ENCODE measurements at places on chromosomes 7 and 10.
A peak's percentile ranks its signal among the peaks of the same experiment; 100 is the strongest.

DNA sequence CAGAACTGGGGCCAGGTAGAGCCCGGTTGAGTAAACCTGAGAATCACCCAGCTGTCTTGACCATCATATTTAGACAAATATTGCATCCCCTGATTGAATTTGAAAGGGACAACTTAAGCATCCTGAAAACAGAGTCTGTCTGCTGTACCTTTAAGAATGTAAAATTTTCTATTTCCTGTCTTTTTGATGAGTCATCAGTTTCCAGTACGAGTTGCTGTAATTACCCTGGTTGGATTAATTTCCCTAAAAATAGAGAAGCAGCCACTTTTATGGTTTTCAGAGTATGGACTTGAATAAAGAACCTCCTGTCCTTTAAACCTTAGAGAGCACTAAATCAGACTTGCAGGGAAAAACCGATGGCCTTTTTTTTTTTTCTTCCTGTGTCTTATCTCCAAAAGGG lies 164.6 kb upstream of the SH2B2 start:
- no peak for DNase-seq

- DNase-seq = no peak
Measured at GRCh38 chr10:106619346-106619745, 545.2 kb downstream of the SORCS1 start.

GRCh38 chr10:75548356-75548755 lies 116.9 kb downstream of the LRMDA start:
- DNase-seq = no peak

DNA sequence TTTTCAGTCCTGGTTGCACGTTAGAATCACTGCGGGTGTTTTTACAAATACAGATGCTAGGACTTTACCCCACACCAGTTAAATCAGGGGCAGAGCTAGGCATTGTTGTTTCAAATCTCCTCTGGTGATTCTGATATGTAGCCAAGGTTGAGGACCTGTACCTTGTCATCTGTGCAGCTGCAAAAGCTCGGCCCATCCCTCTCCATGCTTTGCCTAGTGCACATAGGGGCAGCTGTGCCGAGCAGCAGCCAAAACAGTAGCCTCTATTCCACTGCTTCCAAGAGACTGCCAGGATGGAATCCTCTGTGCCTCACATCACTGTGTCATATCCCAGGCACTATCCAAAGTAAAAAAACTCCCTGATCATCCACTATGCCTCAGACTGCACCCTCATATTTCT lies 181.3 kb downstream of the CDK14 start:
- no peak for DNase-seq

- DNase-seq = no peak
Measured at GRCh38 chr10:96651998-96652431, 65.2 kb upstream of the TM9SF3 start.

DNA sequence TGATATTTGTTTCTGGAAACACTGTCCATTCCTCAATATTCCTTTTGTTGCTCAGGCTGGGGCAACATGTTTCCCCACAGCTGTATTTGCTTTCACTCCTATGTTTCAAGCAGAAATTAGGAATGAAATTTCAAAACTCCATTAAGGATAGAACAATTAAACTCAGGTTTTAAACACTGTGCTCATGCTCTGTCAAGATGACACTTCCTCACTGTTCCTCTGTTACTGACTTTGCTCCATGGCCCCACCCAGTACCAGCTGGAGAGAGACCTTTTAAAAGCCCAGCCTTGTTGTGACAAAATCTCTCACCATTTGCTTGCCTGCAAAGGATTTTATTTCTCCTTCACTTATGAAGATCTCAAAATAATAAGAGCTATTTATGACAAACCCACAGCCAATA lies 197.4 kb downstream of the ELMO1 start:
- DNase-seq = no peak

GRCh38 chr7:127632276-127632910 lies 14.5 kb upstream of the PAX4 start:
- no peak for DNase-seq

DNA sequence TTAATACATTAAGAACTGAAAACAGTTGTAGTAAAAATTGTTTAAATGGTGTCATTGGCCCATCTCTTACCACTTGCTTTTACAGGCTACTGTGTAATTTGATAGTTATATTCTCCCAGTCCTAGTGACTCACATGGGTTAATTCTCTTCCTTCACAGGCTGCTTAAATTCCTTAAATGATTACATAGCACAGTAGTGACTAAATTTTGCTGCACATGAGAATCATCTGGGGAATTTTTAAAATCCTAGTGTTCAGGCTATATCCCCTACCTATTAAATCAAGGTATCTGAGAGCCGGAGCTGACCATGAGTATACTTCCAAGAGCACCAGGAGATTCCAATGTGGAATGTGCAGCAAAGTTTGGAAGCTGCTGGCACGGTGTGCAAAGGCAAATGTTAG lies 45.3 kb upstream of the ZNF800 start:
- DNase-seq = peak; percentile 48

- DNase-seq = no peak
Measured at GRCh38 chr7:67100956-67101361, 104.3 kb downstream of the TYW1 start.

- DNase-seq = no peak
Measured at GRCh38 chr7:106740806-106741205, 79.8 kb upstream of the CCDC71L start.

DNA sequence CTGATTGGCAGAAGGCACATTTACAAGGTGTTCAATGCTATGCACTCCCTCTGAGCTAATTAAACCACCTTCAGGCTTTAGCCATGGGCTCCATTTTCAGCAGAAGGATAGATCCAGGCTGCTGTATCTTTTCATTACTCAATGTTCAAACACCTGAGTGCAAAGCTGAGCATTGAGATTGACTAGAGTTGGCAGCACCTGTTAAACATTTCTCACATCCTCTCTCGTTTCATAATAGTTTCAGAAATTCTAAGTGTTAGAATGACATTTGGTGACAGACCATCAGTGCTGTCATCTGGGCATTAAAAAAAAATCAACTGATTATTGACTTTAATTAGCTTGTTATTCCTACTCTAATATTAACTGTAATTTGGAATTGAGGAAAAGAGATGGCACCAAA lies 187.1 kb upstream of the SEMA3E start:
- DNase-seq = no peak
